ENCODE measurements at places on chromosomes 6 and 20. TPM values are rescaled to one million over a fixed set of nuclear protein-coding genes. Genes with fewer than 3 reads are reported as not detected.

GRCh38 chr20:60008130-60008808, 50.0 kb downstream of the CDH26 start:
- no peak for DNase-seq

GRCh38 chr20:57711826-57712225, 2.0 kb upstream of the PMEPA1 start:
- no peak for DNase-seq

- DNase-seq: no peak
Measured at GRCh38 chr6:100342830-100343229, 121.9 kb downstream of the SIM1 start.

GRCh38 chr20:52595518-52595917, 376.6 kb upstream of the TSHZ2 start:
- no peak for DNase-seq

Gene SLC17A3
- total RNA-seq: 0.29 TPM

DNA sequence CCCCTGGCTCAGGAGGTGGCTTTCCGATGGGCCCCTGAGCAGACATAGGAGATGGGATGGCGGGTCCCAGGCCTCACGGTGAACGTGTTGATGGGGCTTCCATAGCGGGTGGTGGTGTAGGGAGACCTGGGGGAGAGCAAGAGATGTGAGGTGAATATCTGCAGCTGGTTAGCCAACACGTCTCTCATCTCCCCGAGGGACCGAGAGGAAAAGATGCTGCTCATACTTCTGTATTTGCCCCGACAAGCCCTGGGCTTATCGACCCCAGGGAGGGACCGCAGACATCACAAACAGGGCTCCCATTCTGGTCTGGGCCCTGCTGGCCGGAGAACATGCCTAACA, 38.7 kb downstream of the C6orf132 start:
- no peak for DNase-seq

Gene CYP39A1
- 18.5 TPM for total RNA-seq

DNA sequence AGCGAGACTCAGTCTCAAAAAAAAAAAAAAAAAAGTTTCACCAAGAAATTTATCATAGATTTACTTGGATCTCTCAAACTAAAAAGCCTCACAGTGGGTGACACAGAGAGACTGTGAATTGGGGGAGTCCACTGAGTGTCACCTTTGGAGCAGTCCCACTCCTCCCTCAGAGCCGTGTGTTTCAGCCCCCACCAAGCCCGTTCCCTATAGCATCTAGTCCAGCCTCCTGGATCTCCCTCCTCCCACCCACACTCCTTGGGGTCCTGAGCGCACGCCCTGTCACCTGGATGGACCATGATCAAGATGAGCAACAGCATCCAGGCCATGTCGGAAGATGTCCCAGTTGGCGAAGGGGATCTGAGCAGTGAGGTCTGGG, 422 bp downstream of the NCR3 start:
- no peak for DNase-seq

DNA sequence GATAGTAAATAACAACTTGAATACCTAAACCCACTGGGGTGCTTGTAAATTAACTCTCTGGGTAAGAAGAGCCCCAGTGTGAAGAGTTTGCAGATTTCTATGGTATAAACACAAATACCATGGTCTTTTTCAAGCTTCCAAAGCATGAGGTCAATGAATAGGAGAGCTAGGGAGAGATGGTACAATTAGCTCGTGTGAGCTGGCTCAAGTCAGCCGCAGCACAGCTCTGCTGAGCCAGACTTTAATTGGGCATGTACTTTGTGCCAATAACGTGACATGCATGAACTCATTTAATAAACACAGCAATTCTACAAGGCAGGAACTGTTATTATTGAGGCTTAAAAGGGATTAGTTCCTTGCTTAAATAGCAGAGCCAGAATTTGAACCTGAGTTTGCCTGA, 684.2 kb downstream of the KIF16B start:
- no peak for DNase-seq

- no peak for DNase-seq
Measured at GRCh38 chr6:118974790-118975189, 39.8 kb upstream of the MCM9 start.

Gene ZNF391
- total RNA-seq: 1.9 TPM

Gene TRIM38
- total RNA-seq: 12.4 TPM

- no peak for DNase-seq
Measured at GRCh38 chr20:52937591-52938100, 34.5 kb upstream of the TSHZ2 start.

DNA sequence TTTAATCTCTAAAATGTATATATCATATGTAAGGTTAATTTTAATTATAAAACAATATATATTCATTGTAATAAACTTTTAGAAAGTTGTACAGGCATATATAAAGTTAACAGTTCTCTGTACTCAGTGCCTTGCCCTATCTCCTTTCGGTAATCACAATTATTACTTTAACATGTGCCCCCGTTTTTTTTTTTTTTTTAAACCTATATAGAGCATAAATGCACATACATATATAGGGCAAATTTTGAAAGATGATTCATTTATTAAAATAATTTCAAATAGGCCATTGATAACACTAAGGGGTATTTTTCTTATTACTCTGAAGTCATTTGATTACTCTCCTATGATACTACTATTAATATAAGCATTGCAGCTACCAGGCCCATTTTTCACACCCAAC, 1.9 kb downstream of the ASF1A start:
- no peak for DNase-seq

DNA sequence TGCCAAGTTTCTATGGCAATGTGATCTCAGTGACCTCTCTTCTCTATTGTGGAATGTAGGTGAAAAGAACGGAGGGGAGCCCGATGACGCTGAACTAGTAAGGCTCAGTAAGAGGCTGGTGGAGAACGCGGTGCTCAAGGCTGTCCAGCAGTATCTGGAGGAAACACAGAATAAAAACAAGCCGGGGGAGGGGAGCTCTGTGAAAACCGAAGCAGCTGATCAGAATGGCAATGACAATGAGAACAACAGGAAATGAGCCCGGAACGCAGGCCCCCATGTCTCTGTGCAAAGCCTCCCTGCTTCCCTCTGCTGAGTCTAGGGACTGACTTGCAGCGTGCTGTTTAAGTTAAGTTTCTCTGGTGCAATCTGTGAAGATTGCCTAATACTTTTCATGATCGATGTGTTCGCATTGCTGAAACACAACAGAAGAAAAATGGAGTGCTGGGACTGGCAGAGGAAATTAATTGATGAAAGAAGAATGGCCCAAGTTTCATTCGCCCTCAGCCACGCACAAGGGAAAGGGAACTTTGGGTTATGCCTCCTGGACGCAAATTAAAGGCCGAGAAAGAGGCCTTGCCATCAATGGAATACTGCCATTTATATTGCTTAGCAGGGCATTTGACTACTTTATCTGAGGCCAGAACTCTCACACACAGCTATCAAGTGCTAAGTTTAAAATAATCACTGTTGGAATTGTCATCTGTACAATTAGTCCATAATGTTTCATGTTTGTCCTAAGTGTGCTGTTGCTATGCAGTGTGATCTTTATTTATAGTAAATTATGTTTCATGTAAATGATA, 146.4 kb downstream of the AKAP7 start:
- peak; percentile 68 for DNase-seq

DNA sequence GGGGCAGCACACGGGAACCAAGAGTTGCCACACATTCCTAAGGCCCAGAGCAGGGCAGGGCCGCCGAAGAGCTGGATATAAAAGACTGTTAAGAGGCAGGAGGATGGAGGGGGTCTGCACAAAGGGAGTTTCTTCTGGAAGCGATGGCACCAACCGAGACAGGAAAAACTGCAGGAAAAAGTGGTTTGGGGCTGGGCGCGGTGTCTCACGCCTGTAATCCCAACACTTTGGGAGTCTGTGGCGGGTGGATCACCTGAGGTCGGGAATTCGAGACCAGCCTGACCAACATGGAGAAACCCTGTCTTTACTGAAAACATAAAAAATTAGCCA, 41.8 kb downstream of the SSR1 start:
- DNase-seq: no peak

Gene RALY
- 116 TPM for total RNA-seq

DNA sequence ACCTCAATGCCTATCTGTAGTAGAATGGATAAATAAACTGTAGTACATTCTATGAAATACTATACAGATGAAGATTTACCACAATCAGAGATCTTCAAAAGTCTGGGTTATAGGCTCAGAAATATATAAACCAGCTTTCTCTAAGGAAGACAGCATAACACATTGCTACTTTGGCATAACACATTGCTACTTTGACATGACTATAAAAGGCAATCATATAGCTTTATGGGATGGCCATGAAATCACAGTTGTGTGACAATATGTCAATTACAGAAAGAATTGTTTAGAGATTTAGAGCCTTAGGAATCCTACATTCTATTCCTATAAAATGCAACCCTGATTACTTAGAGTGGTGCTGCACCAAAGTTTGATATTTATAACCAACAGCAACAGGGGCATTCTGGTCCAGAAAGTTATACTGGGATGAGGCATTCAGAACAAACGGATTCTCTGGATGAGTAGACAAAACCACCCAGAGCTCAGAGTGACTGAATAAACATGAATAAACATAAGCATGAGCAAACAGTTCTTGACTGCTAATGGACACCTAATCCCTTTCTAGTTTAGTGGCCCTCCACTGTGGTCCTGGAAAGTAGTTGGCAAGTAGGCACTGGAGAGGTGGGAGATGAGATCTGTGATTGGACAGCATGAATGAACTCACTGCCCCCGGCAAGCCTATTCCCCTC, 12.0 kb downstream of the TTI1 start:
- no peak for DNase-seq

DNA sequence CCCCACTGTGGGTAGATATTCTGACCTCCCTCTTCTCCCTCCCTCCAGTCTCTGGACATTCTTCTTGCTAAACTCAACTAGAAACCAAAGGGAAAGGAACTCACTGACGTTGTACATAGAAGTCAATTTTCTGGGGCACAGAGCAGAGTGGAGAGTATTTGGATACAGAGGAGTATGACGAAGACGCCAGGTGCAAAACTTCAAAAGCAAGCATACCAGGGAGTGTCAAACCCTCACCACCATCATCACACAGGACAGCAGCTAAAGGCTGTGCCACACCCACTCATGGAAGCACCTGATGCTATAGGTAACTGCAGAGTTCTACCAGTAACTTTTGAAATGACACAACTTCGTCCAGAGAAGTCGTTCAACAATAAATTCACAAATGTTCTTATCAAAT, 64.8 kb downstream of the FYN start:
- DNase-seq: no peak

DNA sequence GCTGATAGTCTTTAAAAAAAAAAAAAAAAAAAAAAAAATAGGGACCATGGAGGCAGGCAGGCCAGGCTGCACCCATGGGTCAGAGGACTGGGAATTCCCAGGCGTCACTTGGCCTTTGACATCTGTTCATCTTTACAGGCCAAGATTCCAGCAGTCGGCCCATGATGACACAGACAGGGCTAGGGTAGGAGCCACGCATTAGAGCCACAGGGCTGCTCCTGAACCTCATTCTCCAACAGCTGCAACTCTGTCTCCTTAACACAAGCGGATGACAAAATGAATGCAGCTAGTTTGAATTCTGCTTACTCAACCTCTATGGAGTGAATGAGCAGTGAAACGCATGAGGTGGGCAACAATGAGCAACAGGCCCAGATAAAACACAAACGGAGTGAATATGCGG, 126.4 kb downstream of the LY86 start:
- DNase-seq: no peak

DNA sequence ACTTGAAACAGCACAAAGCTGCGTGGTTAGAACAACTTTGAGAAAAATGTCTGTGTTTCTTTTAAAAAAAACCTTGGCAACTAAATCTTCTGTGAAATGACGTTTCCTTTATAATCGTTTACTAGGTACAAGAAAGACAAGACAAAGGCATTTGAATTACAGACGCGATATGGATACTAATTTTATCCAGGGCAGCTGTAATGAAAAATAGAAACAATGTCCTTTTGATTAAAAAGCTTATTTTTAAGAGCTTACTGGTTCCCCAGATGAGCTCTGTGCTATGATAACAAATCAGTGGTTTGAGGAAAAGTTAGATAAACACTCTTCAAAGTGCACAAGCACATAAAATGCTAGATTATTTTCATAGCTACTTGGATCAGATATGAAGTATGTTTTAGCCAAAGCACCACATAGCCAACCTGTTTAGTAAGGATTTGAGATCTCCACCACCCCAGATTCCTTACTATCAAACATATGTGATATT, 1.6 kb upstream of the SYNCRIP start:
- DNase-seq: no peak

Gene HTR1E
- 0.17 TPM for total RNA-seq

DNA sequence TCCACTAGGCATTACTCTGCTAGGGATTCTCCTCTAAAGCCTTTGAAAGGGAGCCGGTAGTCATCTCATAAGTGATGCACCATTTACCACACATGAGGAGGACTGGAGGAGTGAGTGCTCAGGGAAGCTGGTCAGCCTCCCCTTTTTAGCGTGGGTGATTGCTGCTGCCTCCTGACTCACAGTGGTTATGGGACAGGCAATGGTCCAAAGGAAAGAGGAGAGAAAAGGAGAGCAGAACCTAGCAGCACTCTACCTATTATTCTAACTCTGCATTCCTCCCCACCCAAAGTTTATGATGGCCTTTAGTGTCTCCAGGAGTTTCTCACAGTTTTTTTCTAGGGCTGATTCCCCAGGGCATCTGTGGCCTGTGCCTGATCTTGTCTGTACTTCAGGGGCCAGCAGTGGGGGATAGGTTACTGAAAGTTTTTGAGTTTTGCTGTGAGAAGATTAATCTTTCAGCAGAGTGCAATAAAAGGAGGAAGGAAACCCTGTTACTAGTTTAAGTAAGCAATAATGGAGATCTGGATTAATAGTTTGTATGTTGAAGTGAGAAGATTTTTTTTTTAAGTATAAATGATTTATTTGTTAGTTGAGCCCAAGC, 36.4 kb upstream of the GCLC start:
- no peak for DNase-seq

Gene LRFN2
- total RNA-seq: not detected

DNA sequence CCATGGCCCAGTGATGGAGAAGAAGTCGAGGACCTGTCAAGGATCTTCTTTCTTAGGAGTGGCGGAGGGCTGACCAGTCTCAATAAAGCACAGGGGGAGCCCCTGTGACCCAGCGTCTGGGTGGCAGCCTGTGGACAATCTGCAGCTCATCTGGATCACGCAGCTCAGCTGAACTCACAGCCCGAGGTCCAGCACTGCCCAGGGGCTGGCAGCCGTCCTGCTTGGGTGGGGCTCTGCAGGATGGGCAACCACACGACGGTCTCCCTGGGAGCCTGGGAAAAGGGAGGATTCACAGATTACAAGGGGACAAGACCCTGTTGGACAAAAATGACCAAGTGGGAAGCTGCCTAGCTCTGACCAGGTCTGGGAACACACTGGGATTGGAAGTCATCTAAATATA, 110.8 kb downstream of the MYLK4 start:
- DNase-seq: no peak

Gene RBM24
- total RNA-seq: 4.2 TPM

Gene NRSN1
- 0.12 TPM for total RNA-seq

DNA sequence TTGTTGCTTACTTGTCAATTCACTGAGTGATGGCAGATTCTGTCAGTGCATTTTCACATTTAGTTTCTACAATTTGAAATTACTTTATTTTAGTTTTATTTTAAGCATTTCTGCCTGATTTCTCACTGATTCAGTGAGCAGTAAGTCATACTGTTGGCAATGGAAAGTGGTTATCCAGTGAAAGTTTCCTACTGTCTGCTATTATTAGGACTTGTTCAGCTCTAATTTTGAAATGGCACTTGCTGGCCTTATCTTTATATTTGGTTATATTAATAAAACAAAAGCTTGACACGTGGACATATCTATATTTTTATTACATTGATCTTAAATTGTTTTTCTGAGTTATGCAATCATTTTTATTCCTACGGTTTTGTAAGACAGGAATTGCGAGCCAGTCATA, 871.8 kb upstream of the SLC35B3 start:
- no peak for DNase-seq
